ENCODE measurements at places on chromosomes 1 and 21.
A peak's percentile ranks its signal among the peaks of the same experiment; 100 is the strongest.

DNA sequence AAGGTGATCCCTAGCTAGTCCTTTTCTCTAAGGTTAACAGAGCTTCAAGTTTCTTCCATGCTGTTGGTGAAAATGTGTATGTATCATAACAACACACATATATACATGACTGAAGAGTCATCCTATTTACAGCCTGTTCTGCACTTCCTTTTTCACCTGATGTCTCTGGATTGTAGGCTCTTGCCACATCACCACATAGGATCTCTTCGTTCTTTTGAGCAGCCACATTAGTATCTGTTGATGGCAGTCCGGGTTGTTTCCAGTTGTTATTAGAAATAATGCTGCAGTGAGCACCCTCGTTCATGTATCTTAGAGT is 19.7 kb downstream of the MRPL37 start:
- DNase-seq, result no peak

DNA sequence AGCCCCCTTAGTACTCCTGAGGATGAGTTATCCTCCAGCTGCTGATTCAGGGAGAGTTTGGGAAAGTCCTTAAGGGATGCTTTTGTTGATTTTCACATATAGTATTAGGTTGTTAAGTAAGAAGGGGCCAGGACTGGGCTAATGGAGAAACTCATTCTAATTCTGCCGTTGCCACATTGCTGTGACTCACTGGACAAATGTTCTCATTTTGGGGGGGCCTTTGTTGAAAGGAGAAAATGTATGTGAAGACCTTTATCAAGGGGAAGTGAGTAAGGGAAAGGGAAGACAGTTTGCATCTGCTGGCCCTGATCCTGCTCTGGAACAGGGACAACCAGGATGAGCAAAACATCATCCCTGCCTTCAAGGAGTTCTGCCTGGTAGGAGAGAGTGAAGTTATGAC is 123.2 kb upstream of the FGGY start:
- peak; percentile 47 for DNase-seq

- DNase-seq, result no peak
These were observed 41.4 kb downstream of the RGS5 start for GRCh38 chr1:163161337-163161736.

- peak; percentile 26 for DNase-seq
These were observed 808 bp downstream of the MAP3K21 start for GRCh38 chr1:233328142-233328921.

GRCh38 chr1:15559189-15559810 is 25.6 kb downstream of the AGMAT start:
- DNase-seq, result no peak

- peak; percentile 15 for DNase-seq
These were observed 53.9 kb upstream of the ASPM start for GRCh38 chr1:197200272-197200899.

GRCh38 chr1:231630558-231631205 is 4.1 kb downstream of the DISC1 start:
- peak; percentile 63 for DNase-seq

GRCh38 chr1:58135821-58136321 is 410.7 kb downstream of the OMA1 start:
- no peak for DNase-seq

- DNase-seq, result no peak
These were observed 141.1 kb upstream of the RUNX1 start for GRCh38 chr21:35190201-35190701.
